CD4-positive, alpha-beta T cell treated with Interferon gamma for 1 hour (primary cell): ENCODE measurements at places on chromosomes 6 and 20.

DNA sequence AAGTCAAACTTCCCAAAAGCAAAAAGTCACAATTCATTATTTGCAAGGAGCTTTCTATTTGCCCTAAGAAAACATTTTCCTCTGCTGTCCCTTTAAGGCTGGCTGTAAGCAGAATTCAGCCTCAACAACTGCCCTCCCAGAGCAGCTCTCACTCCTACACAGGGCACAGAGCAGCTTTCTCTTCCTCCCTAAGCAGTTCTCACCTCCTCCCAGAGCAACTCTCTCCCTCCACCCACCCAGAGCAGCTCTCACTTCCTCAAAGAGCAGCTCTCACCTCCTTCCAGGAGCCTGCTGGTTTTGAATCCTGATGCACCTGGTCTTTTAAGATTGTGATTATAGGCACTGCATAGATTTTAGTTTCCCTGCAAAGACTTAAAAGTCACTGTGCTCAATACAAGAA, 120.6 kb upstream of the TMEM181 start:
- peak; percentile 13 for DNase-seq

DNA sequence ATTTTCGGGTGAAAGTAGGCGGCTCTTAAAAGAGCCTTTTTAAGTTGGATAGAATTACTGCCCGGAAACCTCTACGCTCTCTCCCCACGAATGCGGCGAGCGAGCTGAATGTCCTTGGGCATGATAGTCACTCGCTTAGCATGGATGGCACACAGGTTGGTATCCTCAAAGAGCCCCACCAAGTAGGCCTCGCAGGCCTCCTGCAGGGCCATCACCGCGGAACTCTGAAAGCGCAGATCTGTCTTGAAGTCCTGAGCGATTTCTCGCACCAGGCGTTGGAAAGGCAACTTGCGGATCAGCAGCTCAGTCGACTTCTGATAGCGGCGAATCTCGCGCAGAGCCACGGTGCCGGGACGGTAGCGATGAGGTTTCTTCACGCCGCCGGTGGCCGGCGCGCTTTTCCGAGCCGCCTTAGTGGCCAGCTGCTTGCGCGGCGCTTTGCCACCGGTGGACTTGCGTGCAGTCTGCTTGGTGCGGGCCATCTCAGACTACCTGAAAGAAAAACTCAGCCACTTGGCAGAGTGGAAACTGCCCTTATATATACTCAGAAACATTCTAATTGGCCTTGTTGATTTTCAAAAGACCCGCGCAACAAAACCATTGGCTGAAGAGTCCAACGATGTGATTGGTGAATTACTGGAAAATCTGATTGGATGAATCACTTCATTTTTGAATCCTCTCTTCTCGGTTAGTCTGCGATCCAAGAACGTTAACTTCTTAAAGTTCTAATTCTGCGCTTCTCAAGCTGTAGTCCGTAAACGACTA, 93.9 kb upstream of the BTN3A2 start:
- DNase-seq: peak; percentile 76

GRCh38 chr6:119844387-119844786, 494.8 kb upstream of the MAN1A1 start:
- DNase-seq: no peak

DNA sequence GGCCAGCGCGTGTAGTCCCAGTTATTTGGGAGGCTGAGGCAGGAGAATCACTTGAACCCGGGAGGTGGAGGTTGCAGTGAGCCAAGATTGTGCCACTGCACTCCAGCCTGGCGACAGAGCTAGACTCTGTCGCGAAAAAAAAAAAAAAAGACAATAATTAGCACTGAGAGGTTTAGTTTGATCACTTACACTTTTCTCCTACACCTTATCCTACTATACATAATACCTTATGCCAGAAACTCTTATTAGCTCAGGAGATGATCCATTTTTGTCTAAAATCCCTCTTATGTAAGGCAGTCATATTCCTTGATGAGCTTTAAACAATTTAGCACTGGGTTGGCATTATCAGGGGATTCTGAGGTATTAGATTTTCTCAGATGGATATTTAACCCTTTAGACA, 3.6 kb upstream of the MTFR2 start:
- DNase-seq: no peak

- DNase-seq: no peak
These were observed 2.6 kb upstream of the BPIFB4 start for GRCh38 chr20:33076662-33077372.

GRCh38 chr6:104170401-104170800, 689.3 kb downstream of the HACE1 start:
- no peak for DNase-seq

DNA sequence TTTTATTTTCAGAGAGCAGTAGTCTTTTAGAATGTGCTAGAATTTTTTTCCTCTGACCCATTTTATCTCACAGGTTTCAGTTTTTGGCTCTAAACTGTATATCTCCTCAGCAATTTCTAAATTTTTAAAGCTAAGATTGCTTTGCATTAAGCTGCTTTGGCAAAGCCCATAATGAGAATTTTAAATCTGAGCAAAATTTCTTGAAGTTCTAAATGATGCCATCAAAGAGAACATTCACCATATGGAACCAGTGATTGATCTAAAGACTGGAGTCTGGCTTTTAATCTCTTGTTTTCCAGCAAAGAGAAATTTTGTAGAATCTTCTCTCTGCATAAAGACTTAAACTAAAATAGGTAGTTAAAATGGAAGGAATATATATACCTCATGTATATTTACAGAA, 313.6 kb downstream of the TBC1D32 start:
- no peak for DNase-seq

GRCh38 chr20:42346189-42347170, 728.3 kb upstream of the CHD6 start:
- no peak for DNase-seq

DNA sequence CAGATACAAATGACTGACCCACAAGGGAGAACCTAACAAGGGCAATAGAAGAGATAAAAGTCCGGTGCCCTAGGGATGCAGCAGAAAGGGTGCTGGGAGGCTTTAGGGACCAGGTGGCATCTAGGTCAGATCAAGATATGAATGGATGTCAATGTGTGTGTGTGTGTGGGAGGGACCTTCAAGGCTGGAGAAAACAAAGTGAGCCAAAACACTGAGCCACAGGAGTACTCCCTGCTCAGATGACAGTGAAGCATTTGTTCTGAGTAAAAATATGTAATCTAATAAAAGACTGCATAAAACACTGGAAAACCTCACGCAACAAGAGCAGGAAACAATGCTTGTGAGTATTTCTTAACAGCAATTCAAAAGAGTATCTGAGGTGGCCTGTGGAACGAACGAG, 28.2 kb downstream of the ZNF337 start:
- no peak for DNase-seq
